Uterus (tissue), 4 donors: ENCODE measurements at places on chromosomes 4 and X. TPM values are rescaled to one million over a fixed set of nuclear protein-coding genes. Genes with fewer than 3 reads are reported as not detected.
A peak's percentile ranks its signal among the peaks of the same experiment; 100 is the strongest.

DNA sequence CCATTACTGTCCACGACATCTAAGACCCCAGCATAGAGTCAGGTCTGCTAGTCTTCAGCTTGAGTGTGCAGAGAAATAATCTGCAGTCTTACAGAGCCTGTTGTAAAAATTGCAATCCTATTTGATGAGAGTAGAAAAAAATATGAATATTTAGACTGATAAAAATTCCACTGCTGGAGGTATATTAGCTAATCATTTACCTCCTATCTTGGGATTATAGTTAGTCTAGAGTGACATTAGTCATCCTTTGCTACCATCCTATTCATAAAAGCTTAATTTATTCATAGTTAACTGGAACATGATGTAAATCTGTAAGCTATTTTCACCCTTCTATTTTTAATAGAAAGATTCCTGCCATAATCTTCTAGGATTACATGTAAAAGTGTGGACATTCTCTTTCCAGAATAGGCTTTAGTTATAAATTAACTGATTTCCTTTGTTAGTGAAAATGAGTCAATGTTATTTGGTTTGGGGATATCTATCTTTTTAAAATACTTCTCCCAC lies 26.7 kb downstream of the C4orf54 start:
- no peak for DNase-seq

DNA sequence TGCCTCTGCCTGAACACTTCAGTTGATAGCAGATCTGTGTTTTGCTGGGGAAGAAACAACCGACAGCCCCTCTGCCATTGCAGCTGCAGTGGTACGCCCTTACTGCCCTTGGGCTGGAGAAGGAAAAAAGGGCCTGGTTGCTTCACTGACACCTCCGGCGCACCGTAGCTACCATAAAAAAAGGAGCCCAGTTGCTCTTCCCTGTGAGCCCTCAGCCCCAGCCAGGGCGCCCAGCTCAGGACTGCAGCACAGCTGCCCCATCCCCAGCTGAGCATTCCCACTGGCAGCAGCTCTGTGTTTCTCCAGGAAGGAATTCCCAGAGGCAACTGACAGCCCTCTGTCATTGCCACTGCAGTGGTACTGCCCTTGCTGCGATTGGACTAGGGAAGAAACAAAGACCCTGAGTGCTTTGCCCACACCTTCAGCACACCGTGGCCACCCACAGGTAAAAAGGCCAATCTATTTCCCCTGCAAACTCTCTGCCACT lies 142.7 kb downstream of the DKK2 start:
- no peak for DNase-seq

DNA sequence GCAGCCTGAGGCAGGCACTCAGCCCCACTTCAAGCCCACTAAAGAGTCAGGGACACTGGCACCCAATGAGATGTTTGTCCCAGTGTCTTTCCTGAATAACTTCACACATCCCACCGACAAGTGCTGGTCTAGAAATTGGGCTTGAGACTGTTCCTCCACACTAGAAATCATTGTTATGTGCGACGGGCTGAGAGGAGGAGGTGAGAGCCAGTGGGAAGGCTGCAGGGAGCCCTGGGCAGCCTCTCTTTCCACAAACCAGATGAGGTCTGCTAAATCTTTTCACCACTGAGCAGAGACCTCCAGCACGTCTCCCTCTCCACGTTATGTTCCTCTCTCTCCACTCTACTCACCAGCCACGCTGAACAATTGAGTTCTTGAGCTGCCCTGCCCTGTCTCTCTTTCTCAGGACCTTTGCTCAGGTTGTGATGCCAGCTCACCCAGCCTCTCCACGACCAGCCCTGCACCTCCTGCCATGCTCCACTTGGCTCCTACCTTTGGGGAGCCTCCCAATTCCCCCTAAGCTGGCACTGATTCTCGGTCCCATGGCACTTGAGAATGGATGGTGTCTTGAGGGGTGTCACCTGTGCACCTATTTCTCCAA lies 8.4 kb downstream of the SCD5 start:
- no peak for DNase-seq

SUPT20HL1 gene
- not detected for total RNA-seq

DNA sequence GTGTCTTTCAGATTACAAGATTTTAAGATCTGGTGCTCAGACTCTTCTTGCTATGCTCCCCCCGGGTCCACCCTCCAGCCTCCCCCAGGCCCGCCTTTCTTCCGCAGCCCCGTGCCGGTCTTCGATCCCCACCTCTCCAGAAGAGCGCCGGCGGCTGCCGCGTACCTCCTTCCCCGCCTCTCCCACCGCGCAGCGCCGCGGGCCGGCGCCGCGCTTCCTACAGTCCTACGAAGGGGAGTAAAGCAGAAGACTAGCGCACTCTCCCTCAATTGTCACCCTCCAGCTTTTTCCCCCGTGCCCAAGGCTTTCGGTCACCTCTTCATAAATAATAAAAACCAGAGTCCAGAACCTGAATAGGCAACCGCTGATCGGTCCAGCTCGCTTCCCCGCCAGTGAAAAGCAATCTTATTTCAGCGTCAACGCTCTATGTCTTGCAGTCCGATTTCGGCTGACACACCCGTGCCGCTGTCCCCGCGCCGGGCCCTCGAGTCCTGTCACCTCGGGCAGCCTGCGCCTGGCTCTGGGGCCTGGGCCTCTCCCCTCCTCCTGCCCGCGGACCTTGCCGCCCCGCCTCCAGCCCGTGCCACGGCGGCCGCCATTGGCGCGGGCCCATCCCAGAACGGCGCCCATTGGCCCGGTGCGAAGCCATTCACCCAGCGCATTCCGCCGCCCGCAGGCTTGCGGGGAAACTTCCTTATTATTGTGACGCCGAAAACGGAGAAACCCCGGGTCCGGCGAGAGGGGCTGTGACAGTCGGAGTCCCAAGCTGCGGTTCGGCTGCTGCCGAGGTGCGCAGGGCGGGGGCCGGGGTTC lies at the start of gene HERC3:
HERC3 (plus strand) TSS at position 694 of the 813 bp plus-strand sequence. CDS start 13,344 bp downstream, outside the sequence.
- peak; percentile 92 for DNase-seq

DNA sequence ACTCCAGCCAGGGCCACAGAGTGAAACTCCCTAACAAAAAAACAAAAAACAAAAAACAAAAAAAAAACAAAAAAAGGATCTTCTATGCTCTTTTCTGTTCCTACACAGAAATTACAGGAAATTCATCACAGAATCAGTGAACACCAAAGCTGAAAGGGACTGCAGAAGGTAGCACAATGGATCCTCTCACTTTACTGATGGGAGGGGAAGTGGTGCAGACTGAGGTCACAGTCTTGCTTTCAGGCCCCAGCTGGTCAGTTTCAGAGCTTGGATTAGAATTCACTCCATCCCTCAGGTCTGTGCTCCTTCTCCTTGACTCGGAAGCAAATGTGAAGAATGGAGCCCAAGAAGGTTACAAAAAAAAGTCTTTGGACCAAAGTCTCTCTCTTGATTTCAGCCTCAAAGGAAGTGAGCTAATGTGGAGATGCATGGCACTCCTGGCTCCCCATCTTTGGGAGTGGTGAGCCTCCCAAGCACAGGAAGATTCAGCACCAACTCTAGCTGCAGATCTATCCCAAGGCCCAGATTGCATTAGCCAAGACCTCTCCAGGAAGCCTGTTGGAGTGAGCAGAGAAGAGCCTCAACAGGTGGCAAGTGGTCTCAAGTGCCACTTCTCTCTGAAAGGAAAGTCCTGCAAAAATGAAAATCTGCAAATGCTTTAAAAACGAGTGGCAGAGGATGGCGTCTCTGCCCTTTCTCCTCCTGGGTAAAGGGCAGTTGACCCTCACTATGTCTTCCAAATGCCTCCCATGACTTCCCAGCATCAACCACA lies 176.0 kb downstream of the MAML3 start:
- no peak for DNase-seq

FGA gene
- total RNA-seq = not detected

- no peak for DNase-seq
Observed at GRCh38 chr4:55347610-55348228, 1.7 kb downstream of the SRD5A3 start.

TMPRSS11E gene
- not detected for total RNA-seq
